ENCODE measurements at places on chromosomes 2 and 18.

DNA sequence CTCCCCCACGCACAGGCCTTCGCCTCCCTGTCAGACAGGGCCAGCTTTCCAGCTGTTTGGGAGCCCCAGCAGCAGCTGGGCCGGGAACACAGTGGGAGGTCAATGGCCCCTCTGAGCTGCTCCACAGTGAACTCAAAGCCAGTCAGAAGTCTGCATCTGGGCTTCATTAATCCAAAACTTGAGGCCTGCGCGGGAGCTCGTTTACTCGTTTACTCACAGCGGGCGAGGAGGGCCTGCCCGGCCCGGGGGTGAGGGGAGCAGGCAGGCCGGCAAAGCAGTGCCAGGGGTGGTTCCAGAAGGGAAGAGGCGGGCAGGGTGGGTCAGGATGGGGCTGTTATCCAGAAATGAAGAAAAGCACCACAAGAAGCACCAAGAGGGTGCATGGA, 36.8 kb upstream of the SEMA4C start:
- DNase-seq, result no peak

DNA sequence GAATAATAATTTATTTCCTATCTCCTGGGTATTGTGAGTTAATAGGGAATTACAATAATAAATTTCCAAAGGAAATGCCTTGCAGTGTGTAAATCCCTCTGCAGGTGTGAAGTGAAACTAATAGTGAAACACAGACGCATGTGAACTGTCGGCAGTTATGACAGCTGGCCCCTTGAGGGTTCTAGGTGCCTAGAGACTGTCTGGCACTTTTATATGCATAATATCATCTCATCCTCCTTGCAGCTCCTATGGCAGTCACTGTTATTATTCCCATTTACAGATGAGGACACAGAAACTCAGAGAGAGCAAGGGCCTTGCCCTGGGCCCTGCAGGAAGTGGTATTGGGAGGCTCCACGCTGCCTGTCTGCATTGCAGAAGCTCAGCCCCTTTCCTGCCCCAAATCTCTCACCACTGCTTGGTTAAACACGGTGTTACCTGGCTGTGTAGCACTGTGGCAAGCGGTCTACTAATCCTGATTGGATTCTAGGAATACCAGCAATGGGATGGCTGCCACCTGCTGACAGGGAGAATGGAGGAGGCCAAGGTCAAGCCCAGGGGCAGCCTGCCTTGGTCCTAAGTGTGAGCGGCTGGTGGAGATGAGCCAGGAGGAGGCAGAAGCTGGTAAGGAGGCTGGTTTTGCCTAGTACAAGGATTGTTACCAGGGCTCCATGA, 32.8 kb upstream of the ACKR3 start:
- DNase-seq, result peak; percentile 28

DNA sequence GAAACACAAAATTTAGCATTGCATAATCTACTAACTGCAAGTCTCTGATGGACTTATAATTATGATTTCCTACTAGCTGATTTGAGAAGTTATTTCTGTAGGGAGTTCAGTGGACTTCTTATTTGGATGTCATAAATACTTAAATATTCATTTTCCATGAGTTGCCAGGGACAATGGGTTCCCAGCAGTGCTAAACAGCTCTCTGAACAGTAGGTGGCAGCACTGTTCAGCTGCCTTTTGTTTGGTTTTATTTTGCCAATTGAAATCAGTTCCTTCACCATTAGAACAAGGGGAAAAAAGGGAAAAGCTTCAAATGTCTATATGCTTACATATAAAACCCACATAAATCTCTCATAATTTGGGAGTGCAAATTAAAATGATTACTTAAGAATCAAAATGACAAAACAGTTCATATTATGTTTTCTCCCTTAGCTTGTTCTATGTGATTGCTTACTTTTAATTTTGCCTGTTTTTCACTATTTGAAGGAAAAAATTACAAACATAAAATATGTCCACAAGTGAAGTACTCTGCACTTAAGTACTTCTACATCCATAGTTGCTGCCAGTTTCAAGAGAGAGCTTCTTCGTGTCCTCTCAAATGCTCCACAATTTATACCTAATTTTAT, 898.9 kb downstream of the CPS1 start:
- no peak for DNase-seq

DNA sequence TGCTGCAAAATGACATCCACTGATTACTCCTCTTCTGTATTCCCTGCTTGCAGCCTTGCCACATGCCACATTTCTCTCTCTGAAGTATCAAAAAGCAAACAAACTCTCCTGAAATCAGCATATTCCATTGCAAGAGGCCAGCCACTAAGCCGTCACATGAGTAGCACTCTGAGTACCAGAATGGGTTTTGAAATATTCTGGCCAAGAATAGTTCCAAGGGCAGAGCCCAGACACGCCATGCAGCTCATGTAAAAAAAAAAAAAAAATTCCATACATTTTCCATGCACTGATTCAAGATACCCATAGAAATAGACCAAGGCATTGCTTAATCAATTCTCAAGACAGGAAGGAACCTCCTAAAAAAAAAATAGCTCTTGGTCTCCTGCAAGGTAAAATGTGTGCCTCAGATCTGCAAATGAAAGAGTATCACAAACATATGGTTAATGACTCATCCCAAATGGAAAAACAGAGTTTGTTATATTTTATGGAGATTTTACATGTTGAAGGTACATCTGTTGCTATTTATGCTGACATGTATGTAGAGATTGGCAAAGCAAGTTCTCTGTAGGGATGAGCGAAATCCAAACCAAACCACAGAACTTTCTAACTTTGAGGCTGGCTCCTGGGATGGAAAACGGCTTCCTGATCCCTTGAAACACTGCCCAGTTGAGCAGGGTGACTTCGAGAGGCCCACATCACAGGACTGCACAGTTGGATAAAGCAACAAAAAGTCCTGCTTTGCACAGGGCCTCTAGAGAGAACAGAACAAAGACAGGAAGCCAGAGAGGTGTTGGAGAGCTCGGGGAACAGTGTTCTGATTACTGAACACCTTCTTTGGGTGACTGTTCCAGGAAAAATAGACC, 346.2 kb downstream of the ZNF521 start:
- DNase-seq, result no peak

GRCh38 chr2:175662335-175662734, 339.7 kb downstream of the LNPK start:
- no peak for DNase-seq

- DNase-seq, result no peak
Observed at GRCh38 chr2:44075541-44075940, 79.8 kb upstream of the LRPPRC start.

DNA sequence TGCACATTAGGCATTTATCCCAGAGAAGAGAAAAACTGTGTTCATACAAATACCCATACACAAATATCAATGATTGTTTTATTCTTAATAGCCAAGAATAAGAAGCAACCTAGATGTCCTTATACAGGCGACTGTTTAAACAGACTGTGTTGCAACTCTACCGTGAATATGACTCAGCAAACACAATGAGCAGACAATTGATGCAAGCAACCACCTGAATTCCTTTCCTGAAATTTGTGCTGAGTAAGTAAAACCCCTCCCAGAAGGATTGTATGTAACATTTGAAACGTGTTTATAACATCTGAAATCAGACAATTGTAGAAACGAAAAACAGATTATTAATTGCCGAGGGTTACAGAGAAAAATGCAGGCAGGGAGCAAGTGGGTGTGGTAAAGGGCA, 621.9 kb upstream of the SOX11 start:
- no peak for DNase-seq
